Nucleus accumbens (tissue), 56 donors: ENCODE measurements at places on chromosomes 1 and 21.

DNA sequence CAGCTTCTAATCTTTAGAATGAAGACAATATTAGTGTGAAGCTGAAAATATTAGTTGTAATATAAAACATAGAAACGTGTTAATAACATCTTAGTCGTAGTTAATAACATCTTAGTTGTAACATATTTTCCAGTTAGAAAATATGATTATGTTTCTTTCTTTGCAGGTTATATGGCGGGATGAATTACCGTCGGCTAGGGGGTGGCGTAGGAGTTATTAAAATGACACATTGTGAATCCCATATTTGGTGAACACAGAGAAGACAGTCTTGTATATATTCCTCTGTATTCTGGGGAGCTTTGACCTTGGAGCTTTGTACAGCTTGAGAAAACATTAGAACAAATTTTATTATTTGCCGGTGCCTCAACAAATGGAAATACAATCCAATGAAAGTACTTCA lies 39.5 kb upstream of the DARS2 start:
- DNase-seq = no peak

- no peak for DNase-seq
Observed at GRCh38 chr1:57091642-57092041, 125.8 kb upstream of the C8B start.

DNA sequence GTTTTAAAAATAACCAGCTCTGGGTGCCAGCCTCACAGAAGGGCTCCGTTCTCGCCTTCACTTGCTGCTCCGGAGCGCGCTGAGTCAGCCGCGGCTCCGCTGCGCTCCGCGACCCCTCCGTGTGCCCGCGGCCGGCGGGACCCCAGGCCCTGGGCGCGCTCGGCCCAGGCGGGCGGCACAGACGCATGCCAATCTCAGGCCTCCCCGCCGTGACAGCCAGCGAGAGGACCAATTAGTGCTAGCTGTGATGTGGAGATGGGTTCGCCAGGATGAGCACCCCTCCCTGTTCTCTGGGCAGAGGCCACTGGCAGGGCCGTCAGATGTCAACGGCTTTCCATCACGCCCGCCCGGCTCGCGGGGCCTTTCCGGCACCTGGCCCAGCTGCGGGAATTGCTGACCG lies 293.8 kb downstream of the SPATA17 start:
- no peak for DNase-seq

- DNase-seq = no peak
Observed at GRCh38 chr1:182520736-182521135, 68.3 kb downstream of the RNASEL start.

GRCh38 chr1:204464187-204464631 lies 30.4 kb downstream of the PIK3C2B start:
- no peak for DNase-seq
